ENCODE measurements at places on chromosomes 4 and X.

GRCh38 chrX:132004728-132005127 is 18.4 kb upstream of the STK26 start:
- DNase-seq = no peak

- no peak for DNase-seq
Observed at GRCh38 chr4:111068883-111069282, 446.0 kb upstream of the PITX2 start.

DNA sequence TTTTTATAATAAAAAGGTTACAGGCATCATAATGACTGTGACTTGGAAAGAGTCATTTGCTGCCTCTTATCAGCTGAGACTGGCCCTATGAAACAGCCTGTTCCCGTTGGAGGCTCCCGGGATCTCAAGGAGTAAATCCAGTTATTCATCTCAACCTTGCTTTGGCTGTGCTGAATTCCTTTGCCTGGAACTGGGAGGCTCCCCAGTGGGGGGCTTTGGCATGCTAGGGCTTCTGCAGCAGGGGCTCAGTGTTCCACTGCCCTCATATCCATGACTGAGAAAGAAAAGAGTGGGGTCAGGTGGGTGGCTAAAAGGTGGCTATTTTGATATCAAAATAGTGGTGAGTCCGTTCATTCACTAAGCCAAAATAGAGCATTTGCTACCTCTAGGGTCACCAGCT is 71.2 kb downstream of the TRPC5 start:
- DNase-seq = no peak

DNA sequence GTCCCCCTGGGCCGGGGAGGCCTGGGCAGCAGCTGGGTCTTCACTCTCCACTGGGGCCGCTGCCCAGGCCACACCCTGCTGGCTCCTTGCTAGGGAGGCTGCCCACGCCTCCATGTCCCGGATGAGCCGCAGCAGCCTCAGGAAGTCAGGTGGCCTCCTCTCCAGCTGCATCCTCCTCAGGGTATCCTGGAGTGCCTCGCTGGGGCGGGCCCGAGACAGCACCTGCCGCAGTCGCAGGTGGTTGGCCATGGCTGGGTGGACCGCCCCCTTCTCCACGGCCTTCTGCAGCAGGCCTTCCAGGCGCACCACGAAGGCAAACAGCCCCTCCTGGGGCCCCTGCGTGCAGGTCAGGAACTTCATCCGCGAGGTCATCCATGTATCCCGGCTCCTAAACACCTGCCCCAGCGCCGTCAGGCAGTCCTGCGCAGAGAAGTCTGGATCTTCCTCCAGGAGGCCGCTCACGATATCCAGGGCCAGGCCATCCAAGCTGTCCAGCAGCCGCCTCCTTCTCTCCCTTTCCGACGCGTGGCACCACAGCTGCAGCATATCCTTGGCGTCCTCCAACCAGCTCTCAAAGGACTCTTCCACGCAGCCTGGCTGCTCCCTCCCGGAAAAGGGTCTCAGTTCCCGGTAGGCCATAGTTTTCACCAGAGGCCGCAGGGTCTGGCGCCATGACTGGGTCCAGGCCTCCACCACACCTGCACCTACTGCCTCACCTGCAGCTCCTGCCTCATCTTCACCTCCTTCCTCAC is 2.1 kb downstream of the PNMA6F start:
- no peak for DNase-seq

GRCh38 chrX:108001218-108001814 is 19.1 kb upstream of the TEX13B start:
- DNase-seq = no peak

GRCh38 chr4:170037481-170037880 is 11.3 kb upstream of the MFAP3L start:
- DNase-seq = no peak

DNA sequence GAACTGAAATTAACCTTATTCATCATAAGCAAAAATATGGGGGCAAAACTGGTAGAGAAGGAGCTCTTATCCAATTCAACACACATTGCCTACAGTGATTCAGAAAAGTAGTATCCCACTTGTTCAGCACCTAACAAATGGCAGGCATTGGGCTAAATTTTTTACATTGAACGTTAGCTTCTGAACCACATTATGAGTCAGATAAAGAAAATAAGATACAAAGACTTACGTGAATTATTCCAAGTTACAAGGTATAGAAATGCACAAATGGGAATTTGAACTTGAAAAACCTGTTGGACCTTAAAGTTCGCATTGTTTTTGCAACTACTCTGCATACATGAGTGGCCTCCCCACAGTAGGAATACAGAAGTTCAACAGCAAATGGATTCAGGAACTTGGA is 210.6 kb downstream of the LDB2 start:
- DNase-seq = no peak

DNA sequence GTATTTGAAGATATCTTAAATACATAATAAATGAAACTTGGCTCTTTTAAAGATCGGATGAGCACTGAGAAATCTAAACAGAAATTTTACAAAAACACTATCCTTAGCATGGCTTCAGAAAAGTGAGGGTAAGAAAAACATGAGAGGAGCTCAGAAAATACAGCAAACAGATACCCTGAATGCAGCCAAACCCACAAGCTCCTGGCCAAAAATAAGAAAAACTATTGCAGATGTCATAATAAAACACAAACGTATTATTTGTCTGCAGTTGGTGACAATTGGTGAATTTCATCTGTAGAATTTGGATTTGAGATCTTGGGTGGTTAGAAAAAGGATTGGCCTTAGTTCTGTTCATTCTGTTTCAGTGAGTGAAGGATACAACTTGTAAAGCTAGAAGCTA is 603.9 kb downstream of the INPP4B start:
- DNase-seq = no peak

GRCh38 chrX:103722505-103722904 is 11.8 kb downstream of the TMEM31 start:
- DNase-seq = no peak

DNA sequence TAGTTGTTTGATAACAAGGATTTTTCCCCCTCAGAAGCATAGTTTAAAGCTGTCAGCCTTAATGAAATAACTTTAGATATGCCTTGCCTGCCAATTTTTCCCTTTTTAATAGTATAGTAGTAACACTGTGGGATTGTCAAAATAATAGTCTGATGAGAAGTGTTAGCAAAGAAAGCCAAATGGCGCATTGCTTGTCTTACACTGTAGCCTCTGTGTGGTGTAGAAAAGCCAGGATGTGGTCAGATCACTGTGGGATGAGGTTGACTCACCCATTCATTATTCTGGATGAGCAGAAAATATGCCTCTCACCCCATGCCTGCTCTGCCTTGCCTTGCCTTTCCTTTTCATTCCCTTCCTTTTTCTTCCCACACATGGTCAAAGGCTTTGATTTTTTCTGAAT is 257.8 kb upstream of the NRK start:
- DNase-seq = no peak

DNA sequence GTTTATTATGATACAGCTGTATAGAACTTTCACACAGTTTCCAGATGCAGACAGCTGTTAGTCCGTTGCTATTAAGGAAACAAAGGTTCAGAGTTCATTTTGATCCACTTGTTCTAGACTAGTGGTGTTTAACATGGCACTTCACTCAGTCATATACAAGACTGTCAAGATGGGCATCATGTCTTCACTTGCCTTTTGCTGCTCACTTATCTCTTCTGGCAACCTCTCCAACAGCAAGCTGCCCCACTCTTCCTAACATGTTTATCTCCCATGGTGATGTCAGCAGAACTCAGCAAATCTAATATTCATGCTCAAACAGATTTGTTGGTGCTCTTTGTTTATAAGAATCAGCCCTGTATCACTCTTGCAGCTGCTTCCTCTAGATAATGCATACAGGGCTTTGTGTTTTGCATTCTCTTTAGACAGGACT is 236.2 kb upstream of the HAND2 start:
- no peak for DNase-seq

DNA sequence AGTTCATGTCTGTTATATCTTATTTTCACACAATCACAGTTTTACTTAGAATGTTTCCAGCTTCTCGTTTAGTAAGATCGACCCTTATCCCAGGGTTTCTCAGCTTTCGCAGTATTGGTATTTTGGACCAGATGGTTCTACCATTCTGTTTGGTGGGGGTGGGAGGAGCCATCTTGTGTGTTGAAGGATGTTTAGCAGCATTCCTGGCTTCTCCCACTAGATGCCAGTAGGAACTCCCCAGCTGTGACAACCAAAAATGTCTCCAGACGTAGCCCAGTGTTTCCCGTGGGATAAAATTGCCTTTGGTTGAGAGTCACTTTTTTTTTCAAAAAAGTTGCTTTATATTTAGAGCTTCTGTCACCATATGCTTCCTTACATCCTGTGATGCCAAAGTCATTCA is 90.9 kb upstream of the TLR2 start:
- no peak for DNase-seq

GRCh38 chr4:8600266-8600665 is 7.7 kb downstream of the CPZ start:
- DNase-seq = no peak

GRCh38 chr4:121900132-121900983 is 30.1 kb upstream of the BBS7 start:
- no peak for DNase-seq

DNA sequence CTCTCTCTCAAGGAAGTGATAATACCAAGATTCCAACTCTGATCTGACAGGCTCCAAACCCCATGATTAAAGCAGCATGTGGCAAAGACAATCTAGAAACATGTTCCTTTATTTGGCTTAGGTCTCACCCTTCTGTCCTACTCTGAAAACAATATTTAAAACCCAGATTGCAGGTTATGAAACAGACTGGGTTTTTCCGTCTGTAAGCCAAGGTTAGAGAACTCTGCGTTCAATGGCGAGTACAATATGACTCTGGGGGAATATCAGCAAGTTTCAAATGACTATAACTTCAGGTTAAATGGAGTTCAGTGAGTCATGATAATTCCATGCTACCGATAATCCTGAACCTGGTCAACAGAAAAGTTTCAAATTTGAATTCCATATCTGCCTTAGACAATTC is 50.8 kb downstream of the ANAPC10 start:
- no peak for DNase-seq

DNA sequence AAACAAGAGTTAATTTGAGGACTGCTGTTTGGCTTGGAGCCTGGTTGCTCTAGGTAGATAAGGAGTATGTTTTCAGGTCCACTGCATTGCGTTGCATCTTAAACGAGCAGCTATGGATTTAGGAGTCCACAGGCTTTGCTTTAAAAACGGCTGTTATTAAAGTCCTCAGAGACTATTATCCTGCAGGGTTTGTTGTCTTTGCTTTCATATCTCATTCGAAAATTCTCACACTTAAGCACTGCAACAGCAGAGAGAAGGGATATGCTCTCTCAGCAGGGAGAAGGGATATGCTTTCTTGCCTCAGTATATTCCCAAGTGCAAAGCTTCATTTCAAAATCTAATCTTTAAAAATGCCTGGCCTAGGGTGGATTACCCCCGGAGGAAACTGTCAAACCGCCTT is 444.7 kb upstream of the FTHL17 start:
- DNase-seq = no peak

DNA sequence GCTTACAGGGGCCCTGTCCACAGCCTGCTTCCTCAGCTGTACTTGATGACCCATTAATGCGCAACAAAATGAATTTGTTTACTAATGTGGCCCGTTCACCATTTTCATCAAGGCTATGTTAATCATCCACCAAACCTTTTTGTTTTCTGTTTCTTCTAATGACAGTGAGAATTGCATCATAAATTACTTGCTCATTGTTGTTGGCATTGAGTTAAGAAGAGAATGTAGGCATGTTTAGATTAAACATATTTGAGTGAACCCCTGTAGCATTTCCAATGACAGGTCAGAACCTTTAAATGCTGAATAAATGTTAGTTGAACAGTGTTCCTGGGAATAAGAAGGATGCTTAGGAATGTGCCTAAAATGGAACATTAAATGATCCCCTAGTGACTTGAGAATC is 183.4 kb downstream of the SPRY1 start:
- no peak for DNase-seq

DNA sequence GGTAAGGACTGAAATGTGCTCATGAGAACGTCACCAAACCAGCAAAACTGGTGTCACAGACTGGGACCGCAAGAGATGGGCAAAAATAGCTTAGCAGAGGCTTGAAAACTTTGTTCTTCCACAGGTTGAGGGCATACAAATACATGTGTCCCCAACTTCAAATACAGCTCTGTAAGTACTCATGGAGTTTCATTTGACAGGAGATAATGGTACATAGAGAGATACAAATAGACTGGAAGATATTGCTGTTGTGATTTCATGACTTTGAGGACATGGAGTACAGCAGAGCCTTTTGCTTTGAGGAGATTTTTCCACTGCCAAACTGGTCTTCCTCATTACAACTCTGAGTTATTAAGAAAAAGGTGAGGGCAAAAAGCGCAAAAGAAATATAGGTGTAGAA is 70.7 kb downstream of the STX18 start:
- DNase-seq = no peak

DNA sequence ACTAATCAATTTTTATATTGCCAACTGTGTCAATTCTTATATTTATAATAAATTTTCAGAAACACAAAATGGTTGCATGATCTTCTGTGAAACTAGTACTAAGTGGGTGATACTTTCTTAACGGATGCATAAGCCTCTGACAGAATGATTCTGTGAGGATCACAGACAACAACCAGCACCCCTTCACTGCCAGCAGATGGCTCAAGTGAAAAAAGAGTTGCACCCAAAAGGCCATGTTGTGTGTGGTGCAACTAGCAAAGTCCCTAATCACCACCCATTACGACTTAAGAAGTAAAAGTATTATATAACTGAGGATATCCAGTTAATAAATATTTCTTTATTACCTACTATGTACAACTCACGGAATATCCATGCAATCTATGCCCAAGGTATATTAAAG is 334.0 kb downstream of the PCDH19 start:
- DNase-seq = no peak

DNA sequence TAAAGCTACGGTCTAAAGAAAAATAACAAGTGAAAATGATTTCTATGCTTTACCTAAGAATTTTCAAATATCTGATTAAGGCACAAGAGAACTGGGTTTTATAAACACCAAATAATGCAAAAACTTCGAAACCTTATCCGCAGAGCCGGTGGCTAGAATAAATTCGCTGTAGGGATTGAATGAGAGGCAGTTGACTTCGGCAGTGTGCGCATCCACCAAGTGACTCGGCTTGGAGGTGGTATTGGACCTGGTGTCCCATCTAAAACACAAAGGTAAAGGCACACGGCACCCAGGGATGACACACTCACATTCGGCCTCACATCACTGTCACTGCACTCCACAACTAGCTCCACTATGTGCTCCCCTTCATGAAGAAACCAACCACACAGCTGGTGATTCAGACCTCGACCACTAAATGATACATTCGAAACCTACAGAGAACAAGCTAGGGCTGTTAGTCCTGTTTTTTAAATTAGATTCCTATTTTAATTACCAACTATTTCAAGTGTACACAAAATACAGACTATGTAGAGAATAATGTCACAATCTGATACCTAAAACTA is 17.5 kb downstream of the RBBP7 start:
- DNase-seq = no peak

- DNase-seq = no peak
Observed at GRCh38 chr4:74330295-74330750, 22.1 kb downstream of the EPGN start.
